Activated naive CD4-positive, alpha-beta T cell treated with anti-CD3 and anti-CD28 coated beads for 36 hours (primary cell): ENCODE measurements at places on chromosomes 5 and 9. TPM values are rescaled to one million over a fixed set of nuclear protein-coding genes. Genes with fewer than 3 reads are reported as not detected.

Gene ITGA2
- 2.0 TPM for total RNA-seq

Gene ANKRD33B
- 1.9 TPM for total RNA-seq

Gene BOD1
- total RNA-seq = 35.3 TPM

Gene FIBCD1
- not detected for total RNA-seq

Gene PRR7
- 8.2 TPM for total RNA-seq

Gene THBS4
- total RNA-seq = 0.29 TPM

GRCh38 chr5:76404223-76405211 lies 1.4 kb downstream of the IQGAP2 start:
- peaks cover 10% of the 10 kb centered on the region for H3K36me3 ChIP-seq
- H3K27ac ChIP-seq = peak overlapping the region; percentile 82
- DNase-seq = peak; percentile 92
- peaks cover 53% of the 10 kb centered on the region for H3K4me1 ChIP-seq
- peak overlapping the region; percentile 95 for H3K4me3 ChIP-seq

DNA sequence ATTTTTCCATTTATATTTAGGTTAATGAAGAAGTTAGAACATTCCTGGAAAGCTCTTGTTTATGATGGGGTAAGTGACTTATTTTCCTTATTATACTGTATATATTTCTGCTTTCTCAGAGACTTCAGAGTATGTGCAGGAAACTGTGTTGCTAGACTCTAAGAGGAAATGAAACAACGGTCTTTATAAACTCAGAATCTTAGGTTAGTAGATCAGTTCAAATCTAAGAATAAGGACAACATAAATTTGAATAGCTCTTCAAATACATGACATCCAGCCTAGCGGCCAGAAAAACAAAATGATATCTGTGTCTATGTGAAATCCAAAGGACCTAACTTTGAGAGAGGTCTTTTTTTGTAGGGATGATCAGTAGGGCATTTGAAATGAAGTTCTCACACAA lies 94.3 kb downstream of the PRKACG start:
- H3K27ac ChIP-seq = no peak overlapping the region
- no peak for DNase-seq
- H3K36me3 ChIP-seq = no peaks in the 10 kb centered on the region
- no peak overlapping the region for H3K4me3 ChIP-seq
- no peaks in the 10 kb centered on the region for H3K27me3 ChIP-seq
- H3K4me1 ChIP-seq = peaks cover 17% of the 10 kb centered on the region

DNA sequence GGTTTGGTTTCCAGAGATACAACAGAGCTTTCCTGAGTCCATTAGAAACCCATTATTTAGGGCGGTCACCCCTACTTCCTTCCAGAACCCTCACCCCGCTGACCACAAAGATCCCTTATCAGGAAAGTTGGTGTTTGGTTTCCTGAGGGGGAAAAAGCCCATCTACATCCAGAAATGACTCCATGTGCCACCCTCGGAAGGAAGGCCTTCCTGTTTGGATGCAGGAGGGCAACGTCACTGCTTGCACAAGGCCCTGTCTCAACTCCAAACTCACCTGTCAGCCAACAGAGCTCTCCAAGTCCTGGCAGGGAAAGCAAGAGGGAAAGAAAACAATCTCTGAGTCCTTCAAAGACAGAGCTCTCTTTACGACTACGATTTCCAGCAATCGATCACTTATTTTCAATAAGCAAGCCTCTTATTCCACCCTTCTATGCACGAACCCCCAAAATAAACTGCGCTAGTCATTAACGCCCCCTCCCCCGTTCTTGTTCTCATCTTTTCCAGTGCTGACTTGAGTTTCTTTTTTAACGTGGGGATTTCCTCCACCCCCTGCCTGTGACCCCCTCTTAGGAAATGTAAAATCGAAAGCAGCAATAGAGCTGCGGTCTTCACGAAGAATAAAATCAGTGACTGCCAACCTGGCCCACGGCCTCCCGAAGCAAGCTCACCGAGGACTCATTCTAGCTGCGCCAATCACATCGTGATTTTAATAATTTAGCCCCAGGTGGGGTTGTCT lies 35.7 kb upstream of the NTNG2 start:
- peaks cover 64% of the 10 kb centered on the region for H3K27me3 ChIP-seq
- H3K4me1 ChIP-seq = peaks cover 12% of the 10 kb centered on the region
- DNase-seq = peak; percentile 22
- no peak overlapping the region for H3K27ac ChIP-seq
- H3K36me3 ChIP-seq = no peaks in the 10 kb centered on the region
- no peak overlapping the region for H3K4me3 ChIP-seq

GRCh38 chr5:124537107-124537506 lies 209.3 kb downstream of the ZNF608 start:
- no peaks in the 10 kb centered on the region for H3K36me3 ChIP-seq
- no peaks in the 10 kb centered on the region for H3K4me1 ChIP-seq
- H3K27me3 ChIP-seq = no peaks in the 10 kb centered on the region
- H3K27ac ChIP-seq = no peak overlapping the region
- no peak for DNase-seq

DNA sequence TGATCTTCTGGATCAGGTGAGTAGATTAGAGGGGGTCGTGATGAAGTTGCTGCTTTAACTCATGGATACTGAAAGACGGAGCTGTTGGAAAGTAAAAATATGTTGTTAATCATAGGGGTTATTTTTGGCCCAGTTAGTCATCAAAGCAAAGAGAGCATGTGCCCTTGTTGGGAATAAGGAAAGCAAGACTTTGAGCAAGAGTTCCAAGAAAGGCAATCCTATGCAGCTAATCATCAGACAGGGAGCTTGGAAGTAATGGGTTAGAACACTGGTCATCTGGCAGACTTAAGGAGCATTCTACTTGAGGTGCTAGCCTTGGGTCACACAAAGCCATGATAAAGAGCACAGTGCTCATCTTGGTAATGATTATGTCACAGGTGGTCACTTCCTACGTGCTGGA lies 18.3 kb downstream of the ASPN start:
- no peaks in the 10 kb centered on the region for H3K36me3 ChIP-seq
- no peak overlapping the region for H3K4me3 ChIP-seq
- H3K27me3 ChIP-seq = no peaks in the 10 kb centered on the region
- H3K4me1 ChIP-seq = no peaks in the 10 kb centered on the region
- no peak for DNase-seq

GRCh38 chr5:57470339-57470738 lies 12.3 kb downstream of the ACTBL2 start:
- no peaks in the 10 kb centered on the region for H3K27me3 ChIP-seq
- H3K4me3 ChIP-seq = no peak overlapping the region
- DNase-seq = no peak
- H3K4me1 ChIP-seq = no peaks in the 10 kb centered on the region

DNA sequence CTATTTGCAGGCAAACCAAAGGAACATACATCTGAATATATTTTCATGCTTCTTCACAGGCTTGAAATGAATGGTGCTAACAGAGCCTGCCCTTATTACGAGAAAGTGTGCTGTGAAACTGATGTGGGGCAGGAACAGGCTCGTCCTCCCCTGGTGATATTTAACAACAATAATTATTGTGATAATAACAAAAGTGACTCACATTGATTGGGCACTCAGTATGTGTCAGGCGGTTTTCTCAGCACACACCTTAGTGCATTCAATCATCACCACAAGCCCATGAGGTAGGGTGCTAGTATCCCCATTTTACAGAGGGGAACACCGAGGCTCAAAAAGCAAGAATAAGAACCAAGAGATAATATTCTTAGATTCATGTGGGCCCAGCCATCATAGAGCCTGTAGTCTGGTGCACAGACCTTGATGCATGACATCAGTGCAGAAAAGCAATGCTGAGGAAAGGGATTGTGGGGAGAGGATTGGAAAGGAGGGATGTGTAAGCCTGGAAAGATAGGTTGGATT lies 18.1 kb upstream of the BOD1 start:
- H3K27me3 ChIP-seq = no peaks in the 10 kb centered on the region
- no peak overlapping the region for H3K4me3 ChIP-seq
- DNase-seq = no peak
- H3K36me3 ChIP-seq = no peaks in the 10 kb centered on the region
- no peaks in the 10 kb centered on the region for H3K4me1 ChIP-seq
- no peak overlapping the region for H3K27ac ChIP-seq

- H3K27me3 ChIP-seq = no peaks in the 10 kb centered on the region
- DNase-seq = no peak
- no peaks in the 10 kb centered on the region for H3K4me1 ChIP-seq
- peaks cover 28% of the 10 kb centered on the region for H3K36me3 ChIP-seq
These were observed 14.1 kb upstream of the RAPGEF6 start for GRCh38 chr5:131649161-131649560.

DNA sequence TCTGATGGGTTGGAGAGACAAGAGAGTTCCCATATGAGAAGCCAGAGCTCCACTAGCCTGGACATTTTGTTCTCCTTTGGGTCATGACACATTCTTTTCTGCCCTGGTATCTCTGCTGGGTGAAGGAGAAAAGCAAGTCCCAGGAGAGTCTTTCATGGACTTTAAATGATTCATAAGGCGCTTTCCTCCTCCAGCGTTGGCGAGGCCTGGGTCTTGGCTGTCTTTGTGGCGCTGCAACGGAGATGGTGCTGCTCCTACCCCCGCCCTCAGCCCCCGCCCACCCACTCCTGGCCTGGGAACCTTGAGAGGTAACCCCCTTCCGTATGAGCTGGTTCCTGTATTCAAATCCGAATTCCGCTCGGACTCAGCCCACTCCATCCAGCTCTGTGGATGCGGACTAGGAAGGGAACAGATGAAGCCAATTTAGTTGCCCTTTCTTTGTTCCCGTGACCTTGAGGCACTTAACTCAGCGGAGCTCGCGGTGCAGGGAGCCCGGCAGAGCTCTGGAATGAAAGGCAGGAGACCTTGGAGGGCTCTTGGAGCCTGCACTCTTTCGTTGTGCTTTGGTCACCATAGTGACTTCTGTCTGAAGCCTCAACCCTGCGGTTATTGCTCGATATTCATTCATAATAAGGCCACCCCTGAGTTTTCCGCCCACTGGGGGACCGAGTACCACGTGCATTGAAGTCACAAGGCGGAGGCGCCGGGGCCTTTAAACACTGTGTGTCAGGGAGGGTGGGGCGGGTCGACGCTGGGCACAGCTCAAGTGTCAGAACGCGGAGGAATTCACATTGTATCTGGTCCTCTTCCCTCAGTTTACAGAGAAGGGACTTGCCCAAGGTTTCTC lies 14.0 kb upstream of the PWWP2A start:
- H3K4me3 ChIP-seq = no peak overlapping the region
- H3K36me3 ChIP-seq = no peaks in the 10 kb centered on the region
- no peak for DNase-seq
- no peaks in the 10 kb centered on the region for H3K27me3 ChIP-seq

- H3K36me3 ChIP-seq = no peaks in the 10 kb centered on the region
- H3K27me3 ChIP-seq = no peaks in the 10 kb centered on the region
- H3K4me3 ChIP-seq = no peak overlapping the region
- H3K4me1 ChIP-seq = no peaks in the 10 kb centered on the region
These were observed 750.9 kb downstream of the MAT2B start for GRCh38 chr5:164256351-164256750.

DNA sequence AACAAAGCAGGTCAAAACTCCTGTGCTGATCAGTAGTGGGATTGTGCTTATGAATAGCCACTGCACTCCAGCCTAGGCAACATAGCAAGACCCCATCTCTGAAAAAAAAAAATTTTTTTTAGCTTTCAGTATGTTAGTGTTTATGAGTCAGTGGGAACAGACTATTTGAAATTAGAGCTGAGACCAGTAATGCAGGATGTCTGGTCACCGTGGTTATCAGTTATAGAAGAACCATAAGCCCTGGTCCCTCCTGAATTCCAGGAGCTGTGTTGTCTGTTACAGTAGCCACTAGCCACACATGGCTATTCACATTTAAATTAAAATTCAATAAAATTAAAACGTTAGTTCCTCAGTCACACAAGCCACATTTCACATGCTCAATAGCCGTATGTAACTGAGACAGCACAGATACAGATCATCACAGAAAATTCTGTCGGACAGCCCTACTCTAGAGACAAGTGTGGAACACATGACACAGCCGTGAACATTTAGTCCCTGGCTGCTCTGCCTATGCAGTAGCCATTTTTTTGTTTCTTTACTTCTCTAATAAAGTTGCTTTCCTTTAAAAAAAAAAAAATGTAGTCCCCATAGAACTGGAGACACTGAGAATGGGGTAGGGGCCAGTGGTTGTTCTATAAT lies 96.1 kb upstream of the SAP30L start:
- H3K4me1 ChIP-seq = peaks cover 8% of the 10 kb centered on the region
- peaks cover 1% of the 10 kb centered on the region for H3K36me3 ChIP-seq
- no peak overlapping the region for H3K4me3 ChIP-seq
- H3K27ac ChIP-seq = no peak overlapping the region
- H3K27me3 ChIP-seq = no peaks in the 10 kb centered on the region

- DNase-seq = no peak
- H3K27ac ChIP-seq = no peak overlapping the region
- H3K36me3 ChIP-seq = no peaks in the 10 kb centered on the region
- peaks cover 2% of the 10 kb centered on the region for H3K27me3 ChIP-seq
- no peak overlapping the region for H3K4me3 ChIP-seq
These were observed 516.6 kb upstream of the DAB2 start for GRCh38 chr5:39941416-39941815.

DNA sequence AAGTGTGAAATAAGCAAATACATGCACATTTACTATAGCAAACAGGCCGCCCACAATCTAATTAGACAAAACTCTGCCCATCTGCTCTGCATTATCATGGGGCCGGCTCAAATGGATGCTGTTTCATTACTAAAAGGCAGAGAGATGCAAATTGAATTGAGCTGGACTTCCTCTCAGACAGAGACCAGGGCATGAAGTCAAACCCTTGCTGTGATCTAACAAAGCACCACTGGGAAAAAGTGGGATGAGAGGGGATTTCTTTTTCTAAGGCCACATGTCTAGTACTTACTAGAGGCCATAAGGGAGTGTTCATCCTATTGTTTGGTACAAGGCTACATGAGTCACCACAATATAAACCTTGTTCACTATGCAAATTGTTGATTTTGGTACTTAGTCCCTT lies 614.7 kb downstream of the ISL1 start:
- H3K27me3 ChIP-seq = no peaks in the 10 kb centered on the region
- H3K36me3 ChIP-seq = no peaks in the 10 kb centered on the region
- DNase-seq = no peak
- no peak overlapping the region for H3K27ac ChIP-seq
